ENCODE measurements at places on chromosomes 1 and 21. TPM values are rescaled to one million over a fixed set of nuclear protein-coding genes. Genes with fewer than 3 reads are reported as not detected.

- peak; percentile 79 for DNase-seq
Observed at GRCh38 chr21:35933466-35933865, 126.9 kb downstream of the SETD4 start.

GRCh38 chr1:156214024-156214748 lies 1.4 kb downstream of the PMF1 start:
- no peak for DNase-seq

GRCh38 chr1:31310198-31310597 lies 13.4 kb downstream of the ZCCHC17 start:
- peak; percentile 53 for DNase-seq

DNA sequence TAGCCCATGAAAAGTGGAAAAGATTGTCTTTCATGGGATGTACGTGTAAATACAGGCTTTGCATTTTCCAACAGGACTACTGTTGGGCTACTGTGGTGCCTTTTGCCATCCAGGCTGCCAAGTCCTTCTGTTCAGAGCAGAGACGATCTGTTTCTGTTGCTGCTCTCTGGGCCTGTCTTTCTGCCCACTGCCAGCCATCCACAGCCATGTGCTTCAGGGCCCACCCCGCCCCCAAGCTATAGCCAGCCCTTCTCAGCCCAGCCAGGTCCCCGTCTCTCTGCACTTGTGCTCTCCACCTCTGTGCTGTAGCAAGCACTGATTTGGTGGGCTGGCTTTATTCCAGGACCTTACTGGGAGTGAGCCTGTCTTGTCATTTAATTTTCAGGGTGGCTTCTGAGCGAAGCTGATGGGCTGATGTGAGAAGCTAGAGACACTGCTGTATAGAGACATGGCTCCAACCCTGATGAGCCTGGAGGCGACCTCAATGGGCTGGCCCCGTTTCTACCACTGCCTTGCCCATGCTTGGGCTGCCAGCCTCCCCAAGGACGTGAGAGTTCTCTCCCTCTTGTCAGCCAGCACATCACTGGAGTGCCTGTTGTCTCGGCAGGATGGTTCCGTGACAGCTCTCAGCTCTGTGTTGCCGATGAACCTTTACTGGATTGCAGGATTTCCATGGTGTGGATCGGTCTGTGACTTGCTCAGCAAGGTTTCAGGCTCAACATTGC lies 137.8 kb downstream of the PEX14 start:
- no peak for DNase-seq

GRCh38 chr21:38913120-38913892 lies 107.6 kb downstream of the ETS2 start:
- peak; percentile 87 for DNase-seq

DNA sequence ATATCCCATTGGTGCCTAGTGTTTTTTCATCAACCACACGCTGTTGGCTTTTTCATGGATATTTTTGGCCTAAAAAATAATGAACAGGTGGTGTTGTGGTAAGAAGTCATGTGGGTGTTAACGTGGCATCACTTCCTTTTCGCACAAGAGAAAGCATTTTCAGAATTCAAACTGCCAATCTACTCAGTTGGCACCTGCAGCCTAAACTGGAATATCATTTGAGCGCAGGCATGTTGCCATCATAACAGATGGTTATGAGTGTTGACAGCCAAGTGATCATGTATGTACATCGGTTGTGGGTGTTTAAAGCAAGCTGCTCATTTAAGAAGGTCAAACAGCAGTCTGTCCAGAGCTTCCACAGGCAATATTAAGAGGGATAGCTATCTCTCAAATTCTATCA lies 1963.0 kb downstream of the NCAM2 start:
- peak; percentile 82 for DNase-seq

DNA sequence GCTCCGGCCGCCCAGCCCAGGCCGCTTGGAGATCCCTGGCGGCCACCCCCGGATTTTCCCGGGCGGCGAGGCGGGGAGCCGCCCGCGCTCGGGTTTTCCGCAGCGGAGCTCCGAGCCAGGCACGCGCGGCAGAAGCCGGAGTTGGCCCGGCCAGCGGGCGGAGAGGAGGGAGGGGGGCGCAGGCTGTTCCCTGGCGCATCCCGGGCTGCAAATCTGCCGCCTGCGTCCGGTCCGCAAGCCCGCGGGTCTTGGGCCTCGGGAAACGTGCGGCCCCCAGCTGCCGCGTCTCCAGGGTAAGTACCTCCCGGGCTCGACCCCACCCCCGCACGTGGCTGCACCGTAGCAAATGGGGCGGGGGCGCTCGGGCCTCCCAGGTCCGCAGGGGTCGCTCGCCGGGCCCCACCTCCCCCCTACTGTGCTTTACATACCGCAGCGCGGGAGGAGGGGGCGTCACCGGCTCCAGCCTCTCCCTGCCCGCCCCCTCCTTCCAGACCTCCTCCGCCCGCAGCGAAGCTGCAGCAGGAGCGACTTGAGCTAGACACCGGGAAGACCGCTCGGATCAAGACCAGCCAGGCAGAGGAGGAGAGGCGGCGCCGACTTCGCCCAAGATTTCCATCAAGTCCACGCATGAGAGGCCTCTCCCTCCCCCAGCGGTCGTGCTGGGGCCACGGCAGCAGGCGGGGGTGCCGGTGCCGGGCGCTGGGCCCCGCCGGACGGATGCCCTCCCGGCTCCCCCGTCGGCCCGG lies 1.6 kb downstream of the TMEM200B start:
- peak; percentile 82 for DNase-seq

GRCh38 chr1:215200121-215200520 lies 117.6 kb downstream of the KCNK2 start:
- no peak for DNase-seq

- no peak for DNase-seq
Observed at GRCh38 chr1:9078015-9078751, 8.7 kb upstream of the SLC2A5 start.

GRCh38 chr1:115314765-115315164 lies 23.3 kb downstream of the NGF start:
- DNase-seq, result no peak

DNA sequence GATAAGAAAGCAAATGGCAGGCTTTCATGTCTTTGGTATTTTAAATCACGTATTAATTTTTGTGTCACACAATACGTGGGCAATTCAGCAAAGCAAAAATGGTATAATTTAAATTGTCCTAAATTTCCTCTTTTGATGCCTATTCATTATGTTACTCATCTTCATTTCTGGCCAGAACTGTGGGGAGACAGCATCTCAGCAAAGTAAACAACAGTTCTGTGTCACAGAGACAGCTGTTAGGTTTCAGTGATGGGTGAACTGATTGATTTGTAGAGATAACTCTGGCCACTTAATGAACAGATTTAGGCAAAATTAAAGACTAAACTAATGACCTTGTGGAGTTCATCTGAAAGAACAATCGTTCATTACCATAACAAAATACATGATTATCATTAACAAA lies 49.2 kb downstream of the FH start:
- no peak for DNase-seq

- DNase-seq, result peak; percentile 37
Observed at GRCh38 chr1:150507912-150508864, at the start of gene ECM1. ECM1 (plus strand) TSS chr1:150508109; CDS start chr1:150508210, 101 bp downstream.

- no peak for DNase-seq
Observed at GRCh38 chr1:32263744-32264143, 12.7 kb downstream of the LCK start.

DNA sequence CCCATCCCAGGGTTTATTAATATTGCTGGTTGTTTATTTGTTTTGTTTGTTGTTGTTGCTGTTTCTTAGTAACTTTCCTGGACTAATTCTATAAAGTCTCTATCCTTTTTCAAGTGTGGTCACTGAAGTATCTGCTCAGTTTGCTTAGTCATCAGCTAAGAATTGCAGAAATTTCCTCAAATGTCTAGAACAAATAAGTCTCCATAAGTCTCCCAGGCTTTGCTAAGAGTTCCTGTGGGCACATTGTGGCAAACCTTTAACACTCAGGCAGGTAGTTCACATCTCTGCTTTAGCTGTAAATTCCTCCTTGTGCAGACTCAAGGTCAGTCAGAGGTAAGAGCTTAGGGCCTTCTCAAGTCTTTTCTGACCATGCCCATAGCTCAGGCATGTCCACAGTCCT lies 38.9 kb upstream of the C1orf185 start:
- no peak for DNase-seq

DNA sequence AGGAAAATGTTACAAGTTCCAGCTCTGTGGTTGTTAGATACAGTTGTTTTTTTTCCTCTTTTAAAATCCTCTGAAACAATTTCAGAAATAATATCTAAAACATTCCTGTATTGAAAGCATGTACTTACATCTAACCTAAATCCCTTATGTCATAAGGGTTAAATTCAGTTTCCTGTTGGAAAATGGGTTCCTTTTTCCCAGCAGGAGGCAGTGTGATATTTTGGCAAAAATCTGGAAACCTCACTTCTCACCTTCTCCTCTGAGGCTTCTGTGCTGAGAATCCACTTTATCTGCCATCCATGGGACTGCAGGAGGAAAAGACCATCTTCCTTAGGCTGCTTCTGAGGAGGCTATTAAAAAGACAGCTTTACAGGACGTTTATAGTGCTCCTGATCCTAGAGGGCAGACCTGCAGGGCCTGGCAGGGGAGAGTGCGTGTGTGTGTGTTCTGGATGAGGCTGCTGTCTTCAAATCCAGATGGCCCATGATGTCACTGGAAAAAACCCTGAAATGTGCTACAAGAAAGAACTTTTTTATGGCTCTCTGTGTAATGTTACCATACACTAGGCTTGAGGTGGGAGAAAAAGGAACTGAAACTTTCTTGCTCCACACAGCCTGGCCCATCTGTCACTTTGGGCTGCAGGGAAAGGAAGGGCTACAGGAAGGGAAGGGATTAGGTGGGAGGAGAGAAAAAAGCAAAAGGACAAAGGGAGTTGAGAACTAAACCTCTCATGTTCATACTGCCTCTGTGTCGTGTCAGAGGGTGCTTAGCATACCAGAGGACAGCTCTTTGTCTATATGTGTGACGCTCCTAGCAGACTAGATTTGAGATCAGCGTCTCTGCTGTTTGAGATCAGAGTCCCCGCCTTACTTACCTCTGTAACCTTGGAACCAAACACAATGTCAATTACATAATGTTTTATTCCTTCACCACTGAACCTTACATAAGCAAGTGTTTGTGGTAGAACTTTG lies 379.2 kb upstream of the SPAG17 start:
- peak; percentile 88 for DNase-seq

GRCh38 chr1:204714194-204714860 lies 28.8 kb upstream of the LRRN2 start:
- no peak for DNase-seq

DNA sequence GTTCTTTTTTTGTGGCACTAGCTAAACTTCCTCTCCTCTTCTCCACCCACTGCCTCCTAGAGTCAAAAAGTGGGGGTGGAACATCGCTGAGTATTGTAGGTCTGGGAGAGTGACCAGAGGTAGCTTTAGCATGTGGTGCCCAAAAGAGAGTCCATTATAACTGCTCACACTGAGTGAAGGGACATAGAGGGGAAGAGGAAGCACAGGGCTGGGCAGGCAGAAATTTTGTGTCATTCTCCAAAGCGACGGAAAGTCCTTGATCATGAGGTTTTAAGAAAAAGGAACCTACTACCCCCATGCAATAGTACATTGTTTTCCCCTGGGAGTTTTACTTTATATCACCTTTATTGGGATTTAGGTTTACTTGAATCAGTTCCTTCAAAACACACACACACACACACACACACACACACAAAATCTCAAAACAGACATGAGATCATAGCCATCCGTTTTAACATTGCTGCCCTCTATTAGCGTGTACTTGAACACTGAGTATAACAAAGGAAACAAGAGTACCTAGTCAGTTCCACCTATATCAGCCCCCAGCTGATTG lies 4.1 kb downstream of the CD84 start:
- peak; percentile 70 for DNase-seq

DNA sequence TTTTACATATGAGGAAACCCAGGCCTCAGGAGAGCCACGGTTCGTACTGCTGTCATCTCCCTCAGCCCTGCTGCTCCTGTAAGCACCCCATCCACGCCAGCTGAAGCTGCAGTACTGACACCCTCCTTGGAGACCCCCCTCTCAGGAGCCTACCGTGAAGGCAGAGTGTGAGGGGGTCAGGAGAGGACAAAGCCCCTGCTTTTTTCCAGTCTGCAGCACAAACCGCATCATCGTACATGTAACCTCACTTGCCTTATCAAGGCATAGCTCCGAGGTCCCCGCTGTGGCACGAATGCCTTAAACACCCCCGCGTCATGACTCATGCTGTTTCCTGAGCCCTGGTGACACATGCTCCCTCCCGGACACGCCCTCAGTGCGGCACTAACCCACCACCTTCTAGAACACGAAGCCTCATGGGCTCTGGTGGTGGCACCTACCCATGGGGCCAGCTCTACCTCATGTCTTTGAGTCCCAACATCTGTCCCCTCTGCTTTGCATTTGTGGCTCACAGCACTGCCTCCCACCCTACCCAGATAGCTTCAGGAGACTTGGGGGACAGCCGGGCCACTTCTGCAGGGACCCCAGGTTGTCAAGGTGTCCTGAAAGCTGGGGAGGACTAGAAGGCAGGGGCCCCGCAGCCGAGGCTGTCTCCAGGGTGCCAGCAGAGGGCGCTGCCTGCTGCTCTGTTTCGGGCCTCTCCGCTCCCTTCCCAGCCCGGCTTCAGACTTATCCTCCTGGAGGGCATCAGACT lies 4.9 kb downstream of the SH3BGRL3 start:
- no peak for DNase-seq

DNA sequence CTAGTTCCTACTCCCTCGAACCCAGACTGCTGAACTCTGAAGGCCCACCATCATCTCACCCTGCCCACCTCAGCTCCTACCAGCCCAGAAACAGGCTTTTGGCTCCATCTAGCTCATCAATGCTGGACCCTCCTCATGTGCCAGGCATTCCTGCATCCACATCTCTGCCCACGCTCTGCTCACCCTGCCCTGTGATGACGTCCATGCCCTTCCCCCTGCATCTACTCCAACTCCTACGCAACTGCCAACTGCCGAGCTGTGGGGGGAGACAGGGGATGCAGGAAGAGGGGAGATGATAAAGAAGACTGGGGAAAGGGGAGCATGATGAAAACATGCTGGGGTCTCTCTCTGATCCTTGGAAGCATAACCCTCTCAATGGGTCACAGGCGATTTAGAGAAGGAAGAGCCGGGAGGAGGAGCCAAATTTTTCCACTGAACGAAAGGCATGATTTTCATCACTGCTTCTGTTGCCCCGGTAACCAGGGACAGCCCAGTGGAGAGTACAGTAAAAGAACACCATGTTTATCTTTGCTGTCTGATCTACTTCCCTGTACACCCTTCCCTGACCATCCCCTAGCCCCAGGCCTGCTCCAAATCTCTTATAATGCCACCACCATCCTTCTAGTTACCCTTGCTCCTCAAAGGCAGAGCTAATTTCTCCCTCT lies 44.3 kb downstream of the CD34 start:
- peak; percentile 64 for DNase-seq

GRCh38 chr1:234235434-234235881 lies 137.8 kb upstream of the COA6 start:
- peak; percentile 58 for DNase-seq

TRMT13 gene
- total RNA-seq, result 15.3 TPM

PLEKHA6 gene
- 2.2 TPM for total RNA-seq

FAM151A gene
- total RNA-seq, result not detected

Measured in muscle of leg (tissue), 16 donors.